ENCODE measurements at places on chromosomes 5 and 9.

DNA sequence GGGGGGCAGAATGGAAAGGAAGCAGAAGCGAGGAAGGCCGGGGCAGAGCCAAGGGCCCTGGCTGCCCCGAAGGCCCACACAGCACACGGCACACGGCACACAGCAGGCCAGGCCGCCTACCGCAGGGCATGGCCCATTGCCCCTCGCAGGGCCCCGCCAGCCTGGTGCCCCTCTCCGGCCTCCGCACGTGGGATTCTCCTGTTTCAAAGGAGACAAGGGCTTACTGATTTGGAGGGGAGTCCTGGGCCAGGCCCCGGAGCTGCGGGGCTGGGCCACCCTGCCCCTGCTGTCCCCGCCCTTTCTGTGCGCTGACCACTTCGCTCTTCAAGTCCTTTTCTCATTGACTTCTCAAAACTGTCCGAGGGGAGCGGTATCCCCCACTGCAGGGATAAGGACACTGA is 7.7 kb upstream of the PHYKPL start:
- no peak for DNase-seq

DNA sequence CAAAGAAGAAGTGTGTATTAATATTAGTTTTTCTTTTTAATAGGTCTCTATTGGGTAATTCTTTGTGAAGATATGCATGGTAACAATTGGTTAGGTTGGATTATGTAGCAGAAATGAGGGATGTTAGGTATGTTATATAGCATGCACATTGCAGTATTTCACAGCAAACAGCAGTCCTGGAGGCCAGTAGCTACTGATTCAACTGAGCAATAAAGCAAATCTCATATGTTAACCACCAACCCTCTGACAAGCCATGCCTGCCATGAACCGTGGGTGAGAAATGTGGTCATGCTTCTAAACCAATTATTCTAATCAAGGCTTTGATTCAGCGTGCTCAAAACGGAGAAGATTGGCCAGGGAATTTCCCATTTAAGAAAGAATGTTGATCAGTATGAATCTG is 313.0 kb upstream of the CDH6 start:
- no peak for DNase-seq

DNA sequence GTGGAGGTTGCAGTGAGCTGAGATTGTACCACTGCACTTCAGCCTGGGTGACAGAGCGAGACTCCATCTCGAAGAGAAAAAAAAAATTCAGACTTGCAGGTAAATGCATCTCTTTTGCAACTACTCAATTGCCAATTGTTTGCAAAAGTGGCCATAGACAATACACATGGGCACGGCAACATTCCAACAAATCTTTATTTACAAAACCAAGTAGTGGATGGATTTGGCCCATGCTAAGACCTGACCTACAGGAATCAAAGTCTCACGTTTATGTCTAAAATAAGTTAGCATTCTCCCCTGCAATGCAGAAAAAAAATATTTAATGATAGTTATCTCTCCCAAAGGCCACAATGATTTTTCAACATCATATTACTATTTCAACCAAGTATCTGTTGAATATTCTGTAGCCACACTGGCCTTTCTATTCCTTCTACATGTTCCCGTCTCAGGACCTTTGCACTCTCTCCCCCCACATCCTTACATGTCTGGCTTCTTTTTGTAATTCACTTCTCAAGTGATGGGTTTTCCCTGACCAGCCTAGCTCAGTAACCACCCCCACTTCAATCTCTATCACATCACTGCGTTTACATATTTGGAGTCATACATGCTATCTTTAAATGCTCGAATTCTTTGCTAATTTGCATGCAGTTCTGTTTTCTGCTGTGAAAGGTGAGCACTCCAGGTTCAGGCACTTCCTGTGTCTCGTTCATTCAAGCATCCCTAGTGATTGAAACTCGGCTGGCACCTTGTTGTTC is 54.2 kb downstream of the FNBP1 start:
- DNase-seq, result no peak

DNA sequence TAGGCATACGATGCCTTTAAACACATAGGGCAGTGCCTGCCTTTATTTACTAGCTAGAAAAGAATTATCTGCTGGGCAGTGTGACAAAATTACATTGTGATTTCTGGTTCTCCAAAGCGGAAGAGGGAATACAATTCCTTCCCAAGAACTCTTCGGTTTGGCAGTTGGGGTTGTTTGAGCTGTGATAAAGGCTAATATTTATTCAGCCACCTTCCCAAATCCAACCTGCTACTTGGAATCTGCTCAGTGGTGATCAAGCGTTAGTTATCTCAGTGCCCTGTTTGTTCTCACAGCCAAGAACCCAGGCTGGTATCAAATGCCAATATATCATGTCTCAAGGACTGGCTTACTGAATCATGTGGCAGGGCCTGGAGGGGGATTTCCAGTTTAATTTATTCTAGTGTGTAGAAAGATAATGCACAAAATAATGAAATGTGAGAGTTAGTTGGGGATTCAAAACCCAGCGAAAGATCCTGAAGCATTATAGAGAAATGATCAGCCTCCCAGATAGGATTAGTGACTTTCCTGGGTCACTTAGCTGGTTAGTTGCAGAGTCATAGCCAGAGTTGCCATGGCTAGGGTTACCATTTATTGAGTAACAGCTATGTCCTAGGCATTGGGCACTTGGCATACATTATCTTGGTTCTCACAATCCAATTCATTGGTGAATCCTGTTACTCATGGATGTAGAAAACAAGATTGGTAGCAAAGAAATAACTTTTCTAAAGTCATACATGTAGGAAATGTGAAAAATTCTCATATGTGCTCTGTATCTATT is 457.0 kb upstream of the KLF4 start:
- no peak for DNase-seq

- DNase-seq, result no peak
Observed at GRCh38 chr9:126932871-126933321, 18.3 kb downstream of the RALGPS1 start.

- no peak for DNase-seq
Observed at GRCh38 chr5:121668635-121669034, 183.0 kb upstream of the FTMT start.

- DNase-seq, result no peak
Observed at GRCh38 chr5:154519359-154519758, 41.3 kb upstream of the HAND1 start.

DNA sequence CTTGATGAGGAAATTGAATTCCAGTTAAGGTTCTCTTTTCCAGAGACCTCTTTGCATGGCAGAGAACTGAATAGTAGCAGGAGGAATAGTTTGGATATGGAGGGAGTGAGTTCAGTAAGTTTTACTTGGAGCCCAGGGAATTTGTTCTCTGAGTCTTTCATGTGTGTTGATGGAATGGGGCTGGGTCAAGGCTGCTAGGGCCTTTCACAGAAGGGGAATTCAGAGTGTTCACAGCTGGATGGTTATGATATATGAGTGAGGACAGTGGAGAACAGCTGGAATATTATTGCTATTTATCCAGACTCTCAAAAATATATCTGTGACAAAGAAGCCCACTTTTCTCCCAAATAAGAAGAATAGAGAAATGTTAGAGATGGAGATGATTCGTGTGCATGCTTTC is 372.8 kb downstream of the PLK2 start:
- no peak for DNase-seq

DNA sequence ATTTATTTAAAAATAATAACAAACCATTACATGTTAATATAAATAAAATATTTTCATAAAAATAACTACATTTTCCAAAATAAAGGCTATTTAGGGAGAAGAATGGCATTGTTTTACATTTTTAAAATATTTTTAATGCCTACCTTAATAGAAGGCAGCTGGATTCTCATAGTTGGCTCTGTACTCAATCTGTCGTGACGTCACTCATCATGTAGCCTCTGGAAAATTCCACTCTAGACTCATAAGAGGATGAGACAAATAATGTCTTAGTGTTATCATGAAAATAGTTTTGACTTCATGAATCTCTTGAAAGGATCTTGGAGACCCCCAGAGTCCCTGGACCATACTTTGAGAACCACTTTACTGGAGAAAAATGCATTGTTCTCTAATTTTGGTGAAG is 93.1 kb downstream of the NXNL2 start:
- DNase-seq, result no peak

- peak; percentile 28 for DNase-seq
Observed at GRCh38 chr5:128736553-128736952, 198.5 kb upstream of the FBN2 start.

DNA sequence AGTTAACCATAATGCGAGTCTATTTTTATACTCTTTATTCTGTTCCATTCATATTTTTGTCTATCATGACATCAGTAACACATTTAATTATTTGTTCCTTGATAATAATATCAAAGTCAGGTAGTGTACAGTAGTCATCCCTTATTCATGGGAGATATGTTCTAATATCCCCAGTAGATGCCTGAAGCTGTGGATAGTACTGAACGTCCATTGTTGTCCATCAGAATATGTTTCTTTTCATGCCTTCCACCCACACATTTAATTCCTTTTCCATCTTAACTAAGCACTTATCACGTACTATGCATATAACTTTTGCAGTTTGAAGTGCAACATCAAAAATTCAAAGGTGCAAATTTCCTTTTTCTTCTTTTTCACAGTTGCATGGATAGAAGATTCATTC is 53.6 kb downstream of the FER start:
- no peak for DNase-seq

DNA sequence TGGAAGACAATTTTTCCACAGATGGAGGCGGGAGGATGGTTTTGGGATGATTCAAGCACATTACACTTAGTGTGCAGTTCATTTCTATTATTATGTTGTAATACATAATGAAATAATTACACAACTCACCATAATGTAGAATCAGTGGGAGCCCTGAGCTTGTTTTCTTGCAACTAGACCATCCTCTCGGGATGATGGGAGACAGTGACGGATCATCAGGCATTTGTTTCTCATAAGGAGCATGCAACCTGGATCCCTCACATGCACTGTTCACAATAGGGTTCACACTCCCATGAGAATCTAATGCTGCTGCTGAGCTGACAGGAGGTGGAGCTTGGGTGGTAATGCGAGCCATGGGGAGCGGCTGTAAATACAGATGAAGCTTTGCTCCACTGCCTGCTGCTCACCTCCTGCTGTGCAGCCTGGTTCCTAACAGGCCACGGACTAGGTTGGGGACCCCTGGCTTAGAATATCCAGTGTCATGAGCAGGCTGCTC is 1.6 kb downstream of the STKLD1 start:
- no peak for DNase-seq

DNA sequence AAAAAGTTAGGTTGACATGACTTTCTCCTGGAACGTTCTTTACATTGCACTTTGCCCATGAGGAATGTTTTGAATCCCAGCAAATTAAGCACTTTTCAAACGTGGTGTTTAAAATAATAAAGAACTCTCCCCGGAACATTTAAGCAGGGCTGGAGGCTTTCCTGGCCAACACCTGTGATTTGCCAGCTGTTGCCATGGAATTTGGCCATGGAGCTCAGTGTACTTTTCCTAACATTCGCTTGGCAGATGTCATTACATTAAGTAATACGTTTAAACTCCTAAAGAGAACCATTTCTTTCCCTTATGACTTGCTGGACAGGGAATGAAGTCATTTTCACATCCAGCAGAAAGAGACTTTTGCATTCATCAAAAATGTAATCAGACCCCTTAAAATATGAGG is 146.1 kb downstream of the GAS1 start:
- no peak for DNase-seq

GRCh38 chr5:150763023-150763769 is 4.4 kb upstream of the DCTN4 start:
- DNase-seq, result peak; percentile 92

- no peak for DNase-seq
Observed at GRCh38 chr9:84838879-84839278, 169.3 kb downstream of the NTRK2 start.

GRCh38 chr5:116441223-116441622 is 133.4 kb downstream of the SEMA6A start:
- DNase-seq, result no peak

- DNase-seq, result peak; percentile 42
Observed at GRCh38 chr9:98709968-98710965, 1.5 kb upstream of the GABBR2 start.

GRCh38 chr9:83138422-83139135 is 75.6 kb upstream of the RASEF start:
- no peak for DNase-seq

Measured in foreskin keratinocyte (primary cell).